Type B pancreatic cell (in vitro differentiated cells): ENCODE measurements at places on chromosomes 5 and 9.

- DNase-seq = no peak
These were observed 61.2 kb upstream of the PITX1 start for GRCh38 chr5:135095052-135095715.

- DNase-seq = no peak
These were observed 1.3 kb downstream of the ADAMTS6 start for GRCh38 chr5:65480306-65480865.

GRCh38 chr5:37665272-37665671, 174.6 kb downstream of the GDNF start:
- DNase-seq = no peak

DNA sequence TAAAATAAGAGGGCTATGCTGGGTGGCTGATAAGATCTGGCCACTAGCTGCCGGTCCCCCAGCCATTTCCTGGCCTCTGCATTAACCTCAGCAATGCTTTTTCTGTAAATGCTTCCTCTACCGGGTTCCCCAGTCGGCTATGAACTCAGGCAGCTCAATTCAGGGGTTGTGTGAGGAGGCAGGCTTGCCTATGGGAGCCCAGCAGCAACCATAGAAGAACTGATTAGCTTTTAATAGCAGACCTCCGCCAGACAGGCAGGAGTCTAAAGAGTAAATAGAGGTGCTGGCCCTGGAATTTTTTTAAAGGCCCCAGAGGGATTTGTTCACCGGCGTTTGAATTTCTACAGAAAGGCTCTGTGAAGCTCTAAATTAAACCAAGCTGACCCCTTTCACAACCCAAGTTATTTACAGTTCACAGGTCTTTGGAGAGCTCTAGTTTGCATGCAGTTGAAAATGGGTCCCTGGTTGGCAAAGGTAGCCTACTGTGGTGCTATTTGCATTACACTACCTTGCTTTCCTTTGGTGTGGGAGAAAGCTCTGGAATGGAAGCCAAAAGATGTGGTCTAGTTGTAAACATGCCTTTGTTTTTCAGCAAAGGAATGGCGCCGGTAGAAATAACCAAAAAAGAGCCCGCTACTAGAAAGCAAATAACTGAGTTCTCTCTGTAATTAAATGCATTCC, 289.7 kb upstream of the SEMA6A start:
- DNase-seq = no peak

- peak; percentile 77 for DNase-seq
These were observed 599 bp downstream of the MLLT3 start for GRCh38 chr9:20621471-20622329.

GRCh38 chr5:9473624-9474023, 72.3 kb downstream of the SEMA5A start:
- no peak for DNase-seq

- no peak for DNase-seq
These were observed 76.2 kb downstream of the SH3TC2 start for GRCh38 chr5:148986636-148987035.

DNA sequence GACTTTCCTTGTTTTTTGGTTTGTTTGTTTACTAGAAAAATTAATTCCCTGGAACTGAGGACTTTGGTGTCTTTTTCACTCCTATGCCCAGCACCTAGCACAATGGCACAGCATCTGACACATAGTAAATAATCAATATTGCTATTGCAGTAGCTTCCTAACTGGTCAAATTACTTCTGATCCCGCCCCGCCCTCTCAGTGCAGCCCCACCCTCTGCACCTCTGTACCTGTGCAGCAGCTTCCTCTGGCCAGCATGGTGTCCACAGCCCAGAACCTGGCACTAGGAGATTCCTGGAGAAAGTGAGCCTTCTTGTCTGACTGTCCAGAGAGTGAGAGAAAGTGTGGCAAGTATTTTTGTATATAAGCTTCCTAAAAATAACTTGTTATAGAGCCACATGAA, 343.2 kb downstream of the ZNF608 start:
- no peak for DNase-seq

GRCh38 chr5:88688984-88689667, 193.9 kb downstream of the MEF2C start:
- DNase-seq = no peak

GRCh38 chr5:125668884-125669283, 754.3 kb upstream of the GRAMD2B start:
- no peak for DNase-seq

DNA sequence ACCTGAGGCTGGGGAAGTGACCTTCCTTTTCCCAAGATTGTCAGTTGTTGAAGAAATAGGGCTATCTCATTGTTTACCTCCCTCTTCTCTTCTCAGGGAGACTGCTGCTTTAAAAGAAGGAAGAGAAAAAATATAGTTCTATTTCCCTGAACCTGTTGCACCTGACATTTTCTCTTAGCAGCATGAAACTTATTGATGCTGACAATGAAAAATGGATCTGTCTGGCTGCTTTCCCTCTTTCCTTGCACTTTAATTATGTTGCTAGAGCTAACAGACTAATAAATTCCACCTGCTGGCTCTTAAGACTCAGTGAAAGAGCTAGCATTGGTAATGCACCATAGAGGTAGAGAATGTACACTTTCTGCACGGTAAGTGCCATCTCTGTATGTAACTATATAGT, 6.2 kb upstream of the CKMT2 start:
- DNase-seq = no peak

- DNase-seq = no peak
These were observed 221.4 kb downstream of the SNX18 start for GRCh38 chr5:54738973-54739367.

DNA sequence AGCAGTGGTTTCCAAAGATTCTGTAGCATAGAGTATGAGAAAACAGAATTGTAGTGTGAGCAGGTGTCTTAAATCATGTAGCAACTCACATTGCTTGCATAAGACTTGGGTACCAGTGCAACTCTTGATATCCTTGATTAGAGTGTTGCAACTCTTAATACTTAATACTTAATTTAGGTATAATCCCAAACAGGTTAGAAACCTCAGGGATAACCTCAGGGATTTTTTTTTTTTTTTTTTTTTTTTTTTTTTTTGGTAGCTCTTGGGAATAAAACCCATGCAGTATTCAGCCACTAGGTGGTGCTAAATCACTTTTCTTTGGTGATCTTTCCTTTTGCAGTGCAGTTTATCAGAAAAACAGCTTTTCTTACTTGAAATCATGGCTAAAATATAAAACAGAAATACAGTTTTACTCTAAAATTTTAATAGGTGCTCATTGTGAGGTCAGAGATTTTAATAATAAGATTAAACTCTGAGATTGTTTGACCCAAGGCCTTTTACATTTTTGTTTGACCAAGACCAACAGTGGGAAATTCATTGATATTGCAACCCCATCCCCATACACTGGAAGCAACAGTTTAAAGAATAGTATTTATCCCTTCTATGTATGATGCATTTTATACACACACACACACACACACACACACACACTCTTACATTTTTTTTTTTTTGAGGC, 55.3 kb downstream of the ERAP1 start:
- DNase-seq = no peak

DNA sequence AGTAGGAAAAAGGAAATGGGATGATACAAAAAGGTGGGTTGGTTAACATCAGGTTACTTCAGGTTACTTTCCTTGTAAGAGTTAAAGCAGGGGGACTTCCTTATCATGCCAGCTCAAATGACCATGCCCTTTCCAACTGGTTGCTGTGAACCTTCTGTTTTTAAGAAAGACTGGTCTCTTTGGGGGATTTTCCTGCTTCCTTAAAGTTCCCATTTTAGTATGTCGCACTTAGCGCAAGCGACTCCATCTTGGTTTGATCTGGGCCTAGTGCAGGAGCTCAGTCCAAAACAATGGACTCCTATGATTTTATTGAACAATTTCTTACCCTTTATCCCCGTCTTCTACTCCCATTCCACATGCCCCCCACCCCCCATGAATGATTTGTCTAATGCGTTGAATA, 169.8 kb downstream of the INSYN2B start:
- DNase-seq = no peak

- DNase-seq = no peak
These were observed 1456.4 kb upstream of the ACO1 start for GRCh38 chr9:30928045-30928444.

- DNase-seq = no peak
These were observed at the start of gene GABRA1 for GRCh38 chr5:161847941-161848391. TSS of gene GABRA1 (plus strand) at chr5:161848120. CDS start at chr5:161850811, 2,691 bp downstream.

DNA sequence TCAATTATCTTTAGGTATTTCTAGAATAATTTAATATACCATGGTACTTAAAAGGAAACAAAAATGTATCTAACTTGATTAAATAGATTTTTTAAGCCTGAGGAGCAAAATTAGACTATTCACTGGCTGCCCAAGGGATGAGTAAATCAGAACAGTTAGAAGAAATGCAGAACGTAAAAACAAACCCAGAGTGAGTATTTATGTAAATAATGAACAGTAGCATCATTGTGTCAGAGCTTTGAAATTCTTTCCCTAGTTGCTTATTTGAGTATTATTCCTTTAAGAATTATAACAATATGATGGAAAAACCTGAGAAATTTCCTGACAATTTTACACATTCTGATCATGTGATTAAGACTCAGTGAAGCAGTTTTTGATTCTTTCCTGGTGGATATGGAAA, 200.9 kb downstream of the GDNF start:
- DNase-seq = no peak
